ENCODE measurements at places on chromosomes 2 and 18. TPM values are rescaled to one million over a fixed set of nuclear protein-coding genes. Genes with fewer than 3 reads are reported as not detected.

DNA sequence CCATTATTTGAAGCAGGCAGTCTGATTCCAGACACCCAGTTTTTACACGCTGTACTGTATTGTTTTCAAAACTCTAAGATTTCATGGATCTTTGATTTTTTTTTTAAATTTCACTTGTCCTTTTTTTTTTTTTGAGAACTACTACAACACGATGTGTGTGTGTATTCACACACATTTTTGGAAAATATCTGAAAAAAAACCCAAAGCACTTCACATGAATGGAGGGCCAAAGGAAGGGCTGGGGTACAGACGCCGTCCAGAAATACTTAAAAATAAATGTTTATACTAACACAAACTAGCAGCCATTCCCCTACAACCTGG lies 314 bp upstream of the SSB start:
- DNase-seq, result no peak

CHAC2 gene
- 4.9 TPM for polyA plus RNA-seq

DNA sequence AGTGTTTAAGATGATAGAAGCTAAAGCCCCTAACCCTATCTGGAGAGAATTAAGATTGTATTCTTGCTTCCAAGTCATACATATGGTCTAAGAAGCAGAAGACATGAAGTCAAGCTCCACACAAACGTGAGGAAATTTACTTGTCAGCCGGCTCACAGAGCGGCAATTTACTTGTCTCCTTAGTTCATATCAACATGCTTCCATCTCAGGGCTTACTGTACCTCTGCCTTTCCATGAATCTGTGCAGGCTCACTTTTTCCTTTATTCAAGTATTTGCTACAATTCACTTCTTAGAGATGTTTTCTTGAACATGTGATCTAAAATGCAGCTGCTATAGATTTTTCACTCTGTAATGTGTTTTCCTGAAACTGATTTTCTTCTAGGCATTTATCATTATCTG lies 1386.4 kb downstream of the LRP1B start:
- no peak for DNase-seq

- no peak for DNase-seq
Measured at GRCh38 chr2:132871831-132872230, 201.8 kb upstream of the LYPD1 start.

Measured in renal cortex interstitium (tissue), 15 donors.